ENCODE measurements at places on chromosomes 12 and 14. TPM values are rescaled to one million over a fixed set of nuclear protein-coding genes. Genes with fewer than 3 reads are reported as not detected.

The KRT82 gene
- total RNA-seq = not detected

The SERPINA12 gene
- not detected for total RNA-seq

The FOXN4 gene
- not detected for total RNA-seq

The FGF23 gene
- not detected for total RNA-seq

The PDE3A gene
- total RNA-seq = 1.1 TPM

The ADGRD1 gene
- not detected for total RNA-seq

The RERGL gene
- not detected for total RNA-seq

The NKX2-1 gene
- not detected for total RNA-seq

The GALNT16 gene
- total RNA-seq = 0.34 TPM

The PRKAG1 gene
- total RNA-seq = 41.2 TPM

The HOXC13 gene
- not detected for total RNA-seq

The BMAL2 gene
- total RNA-seq = 29.8 TPM

The VWF gene
- 837 TPM for total RNA-seq

The CAPS2 gene
- 0.27 TPM for total RNA-seq

The CLEC9A gene
- not detected for total RNA-seq

The PRIMA1 gene
- not detected for total RNA-seq

The KRT73 gene
- not detected for total RNA-seq

The PTPRQ gene
- not detected for total RNA-seq

The POP5 gene
- 36.6 TPM for total RNA-seq

The MPHOSPH9 gene
- 49.8 TPM for total RNA-seq

The POTEG gene
- not detected for total RNA-seq

The SCN8A gene
- total RNA-seq = 1.1 TPM

The IPO8 gene
- total RNA-seq = 16.9 TPM

The ACSM4 gene
- not detected for total RNA-seq

The PCED1B gene
- total RNA-seq = not detected

The KRT79 gene
- not detected for total RNA-seq

The HVCN1 gene
- 4.1 TPM for total RNA-seq

The SRRM4 gene
- total RNA-seq = not detected

The KLRB1 gene
- total RNA-seq = not detected

The KRT80 gene
- 1.1 TPM for total RNA-seq

The STRN3 gene
- total RNA-seq = 16.7 TPM

The RND1 gene
- total RNA-seq = 4.1 TPM

The BATF gene
- 1.3 TPM for total RNA-seq

The KERA gene
- total RNA-seq = not detected

The PPP1CC gene
- 138 TPM for total RNA-seq

The SNX6 gene
- total RNA-seq = 234 TPM

The CLEC2D gene
- 1.4 TPM for total RNA-seq

The ADIPOR2 gene
- total RNA-seq = 24.8 TPM

The TAS2R42 gene
- not detected for total RNA-seq

The OR6C2 gene
- total RNA-seq = not detected

The KCNMB4 gene
- total RNA-seq = under 0.01 TPM

The FSCB gene
- total RNA-seq = not detected

The HOMEZ gene
- 5.9 TPM for total RNA-seq

The SSPN gene
- 0.94 TPM for total RNA-seq

The FGF6 gene
- not detected for total RNA-seq

Measured in mammary microvascular endothelial cell (primary cell).